ENCODE measurements at places on chromosomes 4 and X. TPM values are rescaled to one million over a fixed set of nuclear protein-coding genes. Genes with fewer than 3 reads are reported as not detected.
A peak's percentile ranks its signal among the peaks of the same experiment; 100 is the strongest.

CFAP47 gene
- not detected for total RNA-seq

- no peak for DNase-seq
These were observed 223.4 kb downstream of the BCOR start for GRCh38 chrX:39874202-39874816.

GASK1B gene
- 0.22 TPM for total RNA-seq

GRCh38 chr4:985123-985830, 1.6 kb upstream of the IDUA start:
- peak; percentile 83 for DNase-seq

NAP1L2 gene
- total RNA-seq = 4.2 TPM

- DNase-seq = no peak
These were observed 22.7 kb upstream of the PLA2G12A start for GRCh38 chr4:109752525-109752924.

TMEM154 gene
- 13.6 TPM for total RNA-seq

- DNase-seq = no peak
These were observed 72.3 kb downstream of the PRKG2 start for GRCh38 chr4:81142744-81143143.

DNA sequence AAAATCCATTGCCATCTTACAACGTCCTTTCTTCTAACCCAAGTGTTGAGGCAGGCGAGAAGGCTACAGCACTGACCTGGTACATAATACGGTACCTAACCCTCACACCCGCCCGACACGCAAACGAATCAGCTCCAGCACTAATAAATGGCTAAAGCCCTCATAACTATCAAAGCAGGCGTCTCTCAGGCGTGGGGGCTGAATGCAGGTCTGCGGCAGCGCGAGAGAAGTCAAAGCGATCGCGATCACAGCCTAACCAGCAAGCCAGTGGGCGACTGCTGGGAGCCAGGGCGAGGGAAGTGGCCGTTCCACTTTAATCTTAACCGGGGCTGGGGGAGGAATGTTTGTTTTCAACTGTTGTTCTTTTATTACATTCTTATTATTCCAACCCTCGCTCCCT, 1.5 kb downstream of the CDX4 start:
- no peak for DNase-seq

- no peak for DNase-seq
These were observed 117.6 kb upstream of the CBLL2 start for GRCh38 chrX:22155126-22155525.

DNA sequence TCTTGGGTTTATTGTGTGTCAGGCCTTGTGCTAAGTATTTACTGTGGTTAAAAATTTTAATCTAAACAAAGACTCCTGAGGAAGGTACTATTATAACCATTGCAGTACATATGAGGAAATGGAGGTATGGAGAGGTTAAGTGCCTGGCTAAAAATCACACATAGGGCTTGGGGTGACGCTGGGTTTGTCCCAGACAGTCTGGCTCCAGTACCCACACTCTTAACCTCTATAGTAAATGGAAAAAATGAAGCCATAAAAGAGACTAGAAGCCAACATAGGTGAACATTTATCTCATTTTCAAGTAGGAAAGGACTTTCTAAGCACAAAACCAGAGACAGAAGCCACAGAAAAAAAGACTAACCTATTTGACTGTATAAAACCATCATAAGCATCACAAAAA, 1.9 kb downstream of the FOXP3 start:
- no peak for DNase-seq

- peak; percentile 76 for DNase-seq
These were observed 11.7 kb upstream of the GAGE10 start for GRCh38 chrX:49291615-49292337.

DNA sequence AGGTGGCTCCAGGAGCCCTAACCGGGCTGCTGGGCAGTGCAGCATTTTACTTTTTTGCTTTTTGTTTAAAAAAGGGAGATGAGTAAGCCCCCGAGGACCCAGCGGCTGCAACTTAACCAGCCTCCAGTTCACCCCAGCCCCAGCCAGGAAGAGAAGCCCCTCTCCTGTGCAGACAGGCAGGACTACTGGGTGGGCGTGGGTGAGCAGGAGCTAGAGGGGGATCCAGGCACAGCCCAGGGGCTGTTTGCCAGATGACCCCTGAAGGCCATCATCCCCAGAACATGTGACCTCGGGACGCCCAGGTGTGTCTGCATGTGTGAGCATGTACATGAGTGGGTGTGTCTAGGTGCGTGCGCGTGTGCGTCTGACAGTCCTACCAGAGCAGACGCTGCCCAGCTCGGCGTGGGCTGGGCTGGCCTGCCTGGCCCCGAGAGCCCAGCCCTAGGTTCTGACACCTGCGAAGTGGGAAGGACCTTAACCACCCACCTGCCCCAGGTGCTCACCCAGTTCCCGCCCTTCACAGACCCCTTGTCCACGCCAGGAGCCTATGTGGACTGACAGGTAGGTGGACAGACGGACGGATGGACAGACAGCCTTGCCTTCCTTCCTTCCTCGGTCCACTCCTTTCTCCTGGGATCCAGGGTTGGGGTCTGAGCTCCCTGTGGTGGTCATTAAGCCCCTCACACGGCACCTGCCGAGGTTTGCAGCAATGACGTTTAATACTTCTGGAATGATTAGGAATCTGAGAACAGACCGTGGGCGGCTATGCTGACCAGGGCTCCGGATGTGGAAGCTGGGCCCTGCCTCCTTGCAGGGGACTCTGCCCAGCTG, 7.8 kb upstream of the HAUS3 start:
- DNase-seq = peak; percentile 4

GRCh38 chr4:174381440-174381800, 97.7 kb downstream of the CEP44 start:
- no peak for DNase-seq

GRCh38 chr4:147793569-147794313, 61.9 kb downstream of the ARHGAP10 start:
- no peak for DNase-seq

- DNase-seq = no peak
These were observed 26.8 kb upstream of the SPATA4 start for GRCh38 chr4:176222149-176222548.

GRCh38 chrX:113933931-113934330, 650.0 kb upstream of the HTR2C start:
- no peak for DNase-seq

- no peak for DNase-seq
These were observed 28.8 kb downstream of the ELF4 start for GRCh38 chrX:130081421-130082045.

- DNase-seq = no peak
These were observed 73.2 kb upstream of the MXD4 start for GRCh38 chr4:2334826-2335728.

- no peak for DNase-seq
These were observed 46.8 kb downstream of the NEK1 start for GRCh38 chr4:169565606-169566005.

DNA sequence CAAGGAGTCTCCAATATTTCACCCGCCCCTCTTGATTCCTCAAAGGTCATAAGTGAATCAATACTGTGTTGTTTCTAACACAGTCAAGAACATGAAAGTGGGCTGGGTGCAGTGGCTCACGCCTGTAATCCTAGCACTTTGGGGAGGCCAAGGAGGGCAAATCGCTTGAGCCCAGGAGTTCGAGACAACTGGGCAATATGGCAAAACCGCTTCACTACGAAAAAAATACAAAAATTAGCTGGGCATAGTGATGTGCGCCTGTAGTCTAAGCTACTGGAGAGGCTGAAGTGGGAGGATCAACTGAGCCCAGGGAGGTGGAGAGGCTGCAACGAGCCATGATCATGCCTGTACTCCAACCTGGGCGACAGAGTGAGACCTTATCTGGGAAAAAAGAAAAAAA, 3.4 kb downstream of the ACSL1 start:
- DNase-seq = no peak

DNA sequence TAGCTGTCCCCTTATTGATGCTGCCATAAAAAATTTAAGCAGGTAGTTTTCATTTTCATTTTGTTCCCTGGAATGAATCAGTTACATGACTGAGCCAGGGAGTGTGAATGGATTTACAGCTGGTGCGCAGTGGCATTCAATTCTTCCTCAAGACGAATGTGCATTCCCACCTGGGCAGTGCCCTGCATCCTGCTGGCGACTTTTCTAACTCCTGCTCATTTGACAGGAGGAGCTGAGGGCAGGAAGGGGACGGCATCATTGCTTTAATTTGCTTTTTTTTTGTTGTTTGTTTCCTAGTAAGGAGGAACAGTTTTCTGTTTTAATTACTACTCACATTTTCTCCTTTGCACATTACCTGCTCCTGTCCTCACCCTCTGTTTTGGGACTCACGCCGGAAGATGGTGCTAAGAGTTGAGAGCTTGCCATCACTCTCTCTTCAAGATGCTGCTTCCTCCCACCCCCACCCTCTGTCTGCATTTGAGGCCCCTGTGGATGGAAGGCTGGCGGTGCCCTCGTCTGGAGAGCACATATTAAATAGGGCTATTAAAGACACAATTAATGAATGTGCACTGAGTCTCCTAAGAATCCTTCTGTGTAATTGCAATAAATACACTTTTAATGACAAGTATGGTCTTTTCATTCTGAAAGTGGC, 35.8 kb downstream of the PSAPL1 start:
- DNase-seq = no peak

GRCh38 chr4:145485120-145485519, 3.5 kb downstream of the SMAD1 start:
- DNase-seq = no peak

DNA sequence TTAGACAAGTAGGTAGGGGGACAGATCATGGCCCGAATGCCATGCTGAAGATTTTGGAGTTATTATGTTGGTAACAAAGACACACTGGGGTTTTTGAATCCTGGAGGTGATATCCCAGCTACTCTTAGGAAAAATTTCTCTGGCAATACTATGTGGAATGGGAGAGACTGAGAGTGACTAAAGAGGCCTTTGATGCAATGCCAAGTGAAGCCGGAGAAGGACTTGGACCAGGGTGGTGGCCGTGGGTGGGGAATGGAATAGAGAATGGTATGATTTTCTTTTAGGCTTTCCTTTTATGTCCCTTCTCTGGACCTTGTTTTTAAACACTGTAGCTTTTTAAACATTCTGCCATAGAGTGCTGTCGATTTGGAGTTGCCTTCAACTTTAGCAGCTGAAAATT, 141.6 kb downstream of the DCLK2 start:
- no peak for DNase-seq

JADE3 gene
- 0.20 TPM for total RNA-seq

- no peak for DNase-seq
These were observed 71.5 kb downstream of the ANAPC4 start for GRCh38 chr4:25448379-25449109.

CYP2U1 gene
- 2.9 TPM for total RNA-seq

All from CD4-positive, alpha-beta T cell (primary cell).